ENCODE measurements at places on chromosomes 12 and 14.

DNA sequence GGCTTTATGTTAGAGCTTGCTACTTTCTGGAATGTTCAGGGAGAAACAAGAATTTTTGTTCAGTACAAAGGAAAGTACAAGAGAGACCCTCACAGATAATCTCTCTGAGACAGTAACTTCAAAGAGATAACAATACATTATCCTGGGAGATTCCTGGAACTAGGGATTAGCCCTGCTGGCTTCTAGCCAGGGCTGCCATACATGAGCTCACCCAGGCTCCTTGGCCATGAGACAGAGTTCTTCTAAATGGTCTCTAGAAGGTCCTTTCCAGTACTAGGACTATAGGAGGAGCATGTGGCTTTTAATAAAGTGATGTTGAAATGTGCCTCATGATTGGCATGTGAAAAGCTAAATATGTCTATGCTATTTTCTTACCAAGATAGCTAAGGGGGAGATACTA, 342.5 kb downstream of the EMP1 start:
- no peak for DNase-seq

DNA sequence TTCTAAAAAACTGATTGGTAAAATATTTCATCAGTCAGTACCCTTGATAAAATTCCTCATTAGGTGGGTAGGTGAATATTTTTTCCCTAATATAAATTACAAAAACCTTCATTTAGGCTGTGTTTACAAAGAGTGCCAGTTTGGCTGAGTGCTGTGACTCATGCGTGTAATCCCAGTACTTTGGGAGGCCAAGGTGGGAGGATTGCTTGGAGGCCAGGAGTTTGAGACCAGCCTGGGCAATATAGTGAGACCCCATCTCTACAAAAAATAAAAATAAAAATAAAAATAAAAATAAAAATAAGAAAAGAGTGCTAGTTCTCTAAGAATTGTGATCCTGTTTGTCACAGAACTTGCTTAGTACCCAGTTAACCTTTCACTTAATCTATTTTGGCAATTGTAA, 398.4 kb upstream of the RGS6 start:
- DNase-seq = no peak

DNA sequence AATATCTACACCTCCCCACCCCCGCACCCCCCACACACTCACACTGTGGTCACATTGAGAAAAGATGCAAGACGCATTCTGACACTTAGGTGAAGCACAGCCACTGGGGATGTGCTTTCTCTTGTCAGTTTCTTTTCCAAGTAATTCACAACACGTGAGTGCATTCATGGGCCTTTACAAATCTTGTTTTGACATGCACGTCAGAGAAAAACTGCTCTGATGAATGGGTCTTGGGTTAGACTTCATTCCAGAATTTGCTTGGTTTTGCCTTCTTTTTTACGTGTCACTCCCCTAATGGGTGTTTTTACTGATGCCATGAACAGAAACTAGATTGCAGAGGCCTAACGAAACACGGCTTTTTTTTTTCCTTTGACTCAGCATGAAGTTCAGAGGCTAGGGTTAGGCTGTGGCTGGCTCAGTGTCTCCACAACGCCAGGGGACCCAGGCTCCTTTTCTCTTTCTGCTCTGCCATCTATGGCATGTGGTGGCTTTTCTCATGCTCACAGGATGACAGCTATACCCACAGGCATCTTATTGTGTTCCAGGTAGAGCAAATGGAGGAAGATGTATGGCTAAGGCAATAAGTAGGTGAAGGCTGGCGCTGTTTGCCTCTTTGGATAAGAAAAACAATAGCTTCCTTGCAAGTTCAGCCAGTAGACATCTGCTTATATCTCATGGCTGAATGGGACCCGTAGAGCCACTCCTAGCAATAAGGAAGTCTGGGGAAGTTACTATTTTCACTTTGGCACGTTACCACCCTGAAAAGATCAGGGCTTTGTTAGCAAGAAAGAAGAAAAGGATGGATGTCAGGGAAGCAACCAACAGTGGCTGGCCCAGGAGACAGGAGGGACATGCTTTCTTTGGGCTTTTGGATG, 253.3 kb downstream of the SLC15A4 start:
- DNase-seq = no peak

DNA sequence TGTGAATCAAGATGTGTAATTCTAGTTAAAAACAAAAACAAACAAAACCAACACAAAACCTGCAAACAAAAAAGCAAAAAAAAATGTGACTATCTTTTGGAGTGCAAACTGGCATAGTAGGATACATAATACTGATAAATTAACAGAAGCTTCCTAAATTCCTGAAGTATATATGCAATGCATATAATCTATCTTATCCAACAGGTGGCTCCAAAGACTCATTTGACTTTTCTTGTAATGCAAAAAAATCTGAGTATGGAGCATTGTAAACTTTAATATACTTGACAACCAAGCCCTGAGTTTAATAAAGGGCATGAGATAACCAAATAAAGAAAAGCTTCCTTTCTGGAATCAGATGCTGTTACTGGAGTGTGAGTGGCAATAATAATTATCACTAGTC, 1003.6 kb downstream of the FSCB start:
- no peak for DNase-seq

- no peak for DNase-seq
Observed at GRCh38 chr14:59787045-59787674, 83.4 kb downstream of the RTN1 start.

GRCh38 chr12:43761500-43761899, 2.7 kb downstream of the IRAK4 start:
- DNase-seq = no peak

DNA sequence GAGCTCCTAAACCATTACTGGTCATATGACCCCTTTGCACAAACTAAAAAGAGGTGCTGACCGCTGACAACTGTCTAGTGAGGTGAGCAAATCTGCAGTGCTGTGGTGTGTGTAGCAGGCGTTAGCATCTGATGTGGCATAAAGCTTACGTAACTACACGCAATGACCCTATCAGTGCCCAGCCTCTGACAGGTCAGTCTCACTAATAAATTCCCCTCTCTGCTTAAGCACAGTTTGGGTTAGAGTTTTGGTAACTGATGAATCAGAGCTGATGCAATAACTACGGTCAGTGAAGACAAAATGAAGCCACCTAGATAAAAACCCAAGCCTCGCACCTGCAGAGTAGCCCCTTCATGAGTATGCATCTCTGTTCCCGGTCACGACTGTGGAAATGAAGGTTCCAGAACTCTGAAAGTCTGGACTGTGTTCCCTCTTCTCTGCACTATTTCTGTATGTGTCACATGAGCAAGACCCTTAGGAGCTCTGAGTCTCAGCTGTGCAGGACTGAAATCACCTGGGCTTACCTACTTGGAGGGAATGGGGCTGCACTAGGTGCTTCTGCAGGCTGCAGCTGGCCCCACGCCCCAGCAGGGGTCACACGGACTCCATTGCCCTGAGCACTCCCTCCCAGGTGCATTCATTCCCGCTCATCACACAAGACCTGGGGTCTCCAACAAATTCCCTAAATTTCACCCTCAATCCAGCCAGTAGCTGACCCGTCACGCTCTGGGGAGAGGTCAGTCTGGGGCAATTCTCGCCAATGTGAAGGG, 54.4 kb downstream of the RIMBP2 start:
- DNase-seq = no peak

DNA sequence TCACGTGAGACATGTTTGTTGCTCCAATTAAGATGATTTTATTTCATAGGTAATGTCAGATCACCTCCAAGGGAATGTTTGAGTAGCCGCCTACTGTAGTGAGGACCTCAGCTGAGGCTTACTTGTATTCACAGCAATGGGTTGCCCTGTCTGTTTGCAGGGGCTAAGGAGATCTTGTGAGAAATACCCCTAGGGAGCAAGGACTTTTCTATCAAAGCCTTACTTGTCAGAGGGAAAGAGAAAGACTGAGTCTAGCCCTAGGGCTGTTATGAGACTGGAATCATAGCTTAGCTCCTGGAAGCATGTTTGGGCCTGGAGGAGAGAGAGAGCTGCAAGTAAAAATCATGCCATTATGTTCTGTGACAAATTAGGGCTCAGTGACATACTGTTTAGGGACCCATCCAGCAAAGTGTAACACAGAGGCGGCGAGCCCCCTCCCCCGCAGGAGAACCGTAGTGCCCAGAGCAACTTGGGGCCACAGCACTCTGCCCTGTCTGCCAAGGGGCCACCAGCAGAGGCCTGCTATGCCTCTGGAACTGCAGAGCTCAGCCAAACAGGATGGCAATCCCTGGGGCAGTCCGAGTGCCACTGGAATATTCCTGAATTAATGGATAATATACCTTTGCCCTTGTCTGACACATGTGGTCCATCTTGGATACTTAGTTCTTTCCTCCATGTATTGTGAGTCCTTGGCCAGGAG, 178.8 kb downstream of the DACT1 start:
- DNase-seq = no peak

DNA sequence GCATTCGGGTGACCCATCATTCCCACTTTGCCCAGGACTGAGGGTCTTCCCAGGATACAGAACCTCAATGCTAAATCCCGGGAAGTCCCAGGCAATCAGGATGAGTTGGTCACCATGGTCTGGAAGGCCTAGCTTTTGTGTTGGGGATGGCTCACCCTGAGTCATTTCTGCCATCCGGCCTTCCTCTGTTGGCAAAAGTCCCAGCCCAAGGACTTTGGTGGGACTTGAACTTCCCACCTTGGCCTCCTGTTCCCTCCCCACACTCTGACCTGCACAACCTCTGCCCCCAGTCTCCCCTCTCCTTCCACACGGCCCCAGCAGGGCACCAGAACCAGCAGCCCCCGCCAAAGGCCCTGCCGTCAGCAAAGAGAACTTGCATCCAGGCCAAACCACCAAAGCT, 24.6 kb upstream of the NCOR2 start:
- DNase-seq = no peak

GRCh38 chr14:97924922-97925613, 1127.9 kb downstream of the VRK1 start:
- no peak for DNase-seq

- DNase-seq = no peak
Observed at GRCh38 chr14:87002776-87003175, 990.2 kb downstream of the GALC start.

GRCh38 chr12:99147130-99147529, 500.4 kb upstream of the GARIN6 start:
- no peak for DNase-seq

DNA sequence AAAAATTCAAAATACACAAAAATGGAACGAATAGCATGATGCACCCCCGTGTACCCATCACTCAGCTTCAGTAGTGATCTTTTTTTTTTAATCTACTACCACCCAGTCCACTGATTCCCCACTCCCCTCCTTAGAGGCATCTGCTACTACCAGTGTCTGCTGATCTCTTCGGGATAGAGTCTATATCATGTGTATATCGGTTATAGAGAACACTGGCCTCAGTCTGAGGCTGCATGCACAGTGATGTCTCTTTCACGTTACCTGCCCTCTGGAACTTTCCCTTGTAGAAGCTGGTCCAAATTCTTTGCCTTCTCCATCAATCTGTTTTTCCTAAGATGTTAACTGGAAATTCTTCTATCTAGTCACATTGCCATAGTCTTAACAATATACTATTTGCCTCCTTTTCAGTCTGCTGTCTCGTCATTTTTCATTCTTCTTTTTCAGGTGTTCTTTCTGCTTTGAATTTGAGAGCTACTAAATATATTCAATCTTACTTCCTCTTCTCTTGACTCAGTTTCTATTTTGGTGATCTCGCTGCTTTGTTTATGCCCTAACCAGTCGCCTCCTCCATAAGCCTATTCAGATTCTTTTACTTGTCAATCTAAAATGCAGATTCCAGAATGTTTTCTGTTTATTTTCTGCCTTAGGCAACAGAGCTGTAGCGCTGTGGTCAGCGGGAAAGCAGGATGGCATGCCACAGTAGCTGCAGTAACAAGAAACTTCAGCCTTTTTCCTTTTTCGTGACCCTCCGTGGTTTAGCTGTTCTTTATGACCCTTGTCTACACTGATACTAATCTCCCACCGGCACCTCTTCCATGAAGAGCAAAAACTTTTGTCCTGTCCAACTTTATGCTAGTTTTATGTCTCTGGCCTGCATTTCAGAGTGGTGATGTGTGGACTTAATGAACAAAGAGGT, 67.0 kb downstream of the FBXW8 start:
- DNase-seq = no peak

- DNase-seq = no peak
Observed at GRCh38 chr14:37195327-37195726, 2.4 kb upstream of the MIPOL1 start.

DNA sequence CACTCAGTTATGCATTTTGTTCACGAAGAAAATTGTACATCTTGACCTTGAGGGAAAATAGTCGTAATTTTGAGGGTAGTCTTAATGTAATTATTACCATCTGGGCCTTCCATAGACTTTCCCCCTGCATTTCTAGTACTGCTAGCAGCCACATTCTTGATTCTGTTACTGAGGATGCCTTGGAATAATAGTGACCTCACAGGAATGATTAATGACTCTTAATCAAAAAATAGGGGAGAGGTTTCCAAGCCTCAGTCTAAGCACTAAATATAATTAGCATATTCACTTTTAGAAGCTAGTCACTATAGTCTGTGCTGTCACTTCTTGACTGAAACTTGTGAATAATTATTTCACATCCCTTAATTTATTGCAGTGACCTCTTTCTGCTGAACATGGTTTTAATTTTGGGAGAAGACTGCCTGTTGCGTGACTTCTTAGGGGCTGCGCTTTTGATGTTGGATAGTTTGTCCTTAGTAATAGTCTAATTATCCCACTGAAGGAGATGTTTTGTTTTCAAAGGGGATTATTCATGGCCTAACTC, 400.5 kb downstream of the ADAMTS20 start:
- no peak for DNase-seq

- DNase-seq = no peak
Observed at GRCh38 chr12:4082809-4083403, 190.7 kb upstream of the CCND2 start.

- no peak for DNase-seq
Observed at GRCh38 chr12:57049119-57049446, 846 bp downstream of the MYO1A start.

- no peak for DNase-seq
Observed at GRCh38 chr14:23248601-23249000, 10.9 kb downstream of the RNF212B start.
